ENCODE measurements at places on chromosomes 2 and 18.
A peak's percentile ranks its signal among the peaks of the same experiment; 100 is the strongest.

DNA sequence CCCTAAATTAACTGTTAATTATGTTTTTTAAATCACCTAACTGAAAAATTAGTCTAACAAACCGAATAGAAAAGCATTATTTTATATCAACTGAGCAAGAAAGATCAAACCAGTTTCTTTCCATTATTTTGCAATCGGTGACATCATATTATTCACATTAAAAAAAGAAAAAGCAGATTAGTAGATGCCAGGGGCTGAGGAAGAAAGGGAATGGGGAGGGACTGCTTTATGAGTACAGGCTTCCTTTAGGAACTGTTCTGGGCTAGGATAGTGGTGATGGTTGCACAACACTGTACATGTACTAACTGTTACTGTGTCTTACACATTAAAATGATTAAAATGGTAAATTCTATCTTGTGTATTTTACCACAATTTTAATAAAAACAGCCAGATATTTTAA lies 59.3 kb downstream of the COBLL1 start:
- no peak for DNase-seq

- DNase-seq: peak; percentile 77
Measured at GRCh38 chr2:74002505-74003421, 18.1 kb downstream of the TET3 start.

DNA sequence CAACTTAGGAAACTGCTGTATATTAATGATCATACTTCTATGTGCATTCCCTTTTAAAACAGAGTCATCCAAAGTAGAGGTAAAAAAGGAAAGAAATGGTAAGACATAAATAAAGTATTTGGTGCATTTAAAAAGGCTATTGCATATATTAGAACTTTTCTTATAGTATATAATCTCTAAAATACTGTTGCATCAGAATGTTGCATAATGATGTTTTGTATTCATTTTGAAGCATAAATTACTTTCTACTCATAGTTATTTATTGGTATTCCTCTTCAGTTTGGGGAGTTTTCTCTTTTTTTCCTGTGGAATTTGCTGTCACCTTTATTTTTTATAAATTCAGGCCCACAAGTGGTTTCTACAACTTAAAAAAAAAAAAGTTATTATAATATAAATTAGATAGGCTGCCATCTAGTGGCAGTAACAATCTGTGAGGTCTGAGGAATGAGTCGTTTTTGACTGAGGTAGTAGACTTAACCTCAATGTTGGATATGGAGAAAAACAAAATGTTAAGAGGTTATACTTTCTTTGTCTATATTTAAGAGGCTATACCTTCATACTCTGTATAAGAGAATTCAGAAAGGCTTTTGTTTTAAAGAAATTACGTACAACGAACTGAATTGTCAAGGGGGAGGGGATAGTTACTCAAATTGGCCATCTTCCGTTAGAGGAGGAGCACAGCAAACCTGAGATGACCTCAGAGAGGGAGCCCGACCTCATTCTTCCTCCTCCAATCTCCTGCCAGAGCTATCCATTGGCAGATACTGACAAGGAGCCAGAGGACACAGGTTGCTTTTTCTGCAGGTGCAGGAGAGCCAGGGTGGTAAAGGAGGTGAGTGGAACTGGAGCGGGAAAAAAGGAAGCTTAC lies 23.8 kb downstream of the ANKAR start:
- DNase-seq: no peak

- no peak for DNase-seq
Measured at GRCh38 chr18:69795791-69796190, 151.9 kb downstream of the CD226 start.
